Osteoblast (primary cell): ENCODE measurements at places on chromosomes 12 and 14. TPM values are rescaled to one million over a fixed set of nuclear protein-coding genes. Genes with fewer than 3 reads are reported as not detected.

- peak; percentile 76 for DNase-seq
Observed at GRCh38 chr14:69423279-69423678, 24.8 kb downstream of the SLC39A9 start.

The PCNX1 gene
- 51.0 and 72.5 TPM in 2 replicates for total RNA-seq

DNA sequence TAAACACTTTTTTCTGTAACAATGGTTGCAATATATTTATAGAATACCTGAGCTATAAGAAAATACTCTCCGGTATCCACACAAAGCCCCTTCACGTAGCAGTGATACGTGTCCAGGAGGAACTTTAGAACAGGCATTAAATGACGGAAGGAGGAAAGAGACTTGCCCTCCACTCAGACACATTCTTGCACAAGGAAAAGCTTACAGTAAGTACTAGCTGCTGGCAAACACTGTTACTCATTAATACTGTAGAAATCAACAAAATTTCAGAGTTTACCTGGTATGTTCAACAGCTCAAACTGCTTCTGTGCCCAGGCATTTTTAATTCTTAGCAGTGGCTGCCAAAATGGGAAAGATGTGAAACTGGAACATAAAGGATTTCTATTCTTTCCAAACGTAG, 41.7 kb downstream of the PRKD1 start:
- DNase-seq, result no peak

The TNFAIP2 gene
- 41.3 and 60.1 TPM in 2 replicates for total RNA-seq

The PLEKHA5 gene
- total RNA-seq, result 82.2 and 86.0 TPM in 2 replicates
